ENCODE measurements at places on chromosomes 2 and 18.

- DNase-seq, result no peak
These were observed 5.0 kb upstream of the DNPEP start for GRCh38 chr2:219392754-219393153.

GRCh38 chr2:43097644-43098408, 128.6 kb downstream of the ZFP36L2 start:
- DNase-seq, result no peak

- no peak for DNase-seq
These were observed 447.3 kb downstream of the KCNJ3 start for GRCh38 chr2:155145758-155146229.

GRCh38 chr2:215831296-215831913, 181.9 kb downstream of the MREG start:
- no peak for DNase-seq

DNA sequence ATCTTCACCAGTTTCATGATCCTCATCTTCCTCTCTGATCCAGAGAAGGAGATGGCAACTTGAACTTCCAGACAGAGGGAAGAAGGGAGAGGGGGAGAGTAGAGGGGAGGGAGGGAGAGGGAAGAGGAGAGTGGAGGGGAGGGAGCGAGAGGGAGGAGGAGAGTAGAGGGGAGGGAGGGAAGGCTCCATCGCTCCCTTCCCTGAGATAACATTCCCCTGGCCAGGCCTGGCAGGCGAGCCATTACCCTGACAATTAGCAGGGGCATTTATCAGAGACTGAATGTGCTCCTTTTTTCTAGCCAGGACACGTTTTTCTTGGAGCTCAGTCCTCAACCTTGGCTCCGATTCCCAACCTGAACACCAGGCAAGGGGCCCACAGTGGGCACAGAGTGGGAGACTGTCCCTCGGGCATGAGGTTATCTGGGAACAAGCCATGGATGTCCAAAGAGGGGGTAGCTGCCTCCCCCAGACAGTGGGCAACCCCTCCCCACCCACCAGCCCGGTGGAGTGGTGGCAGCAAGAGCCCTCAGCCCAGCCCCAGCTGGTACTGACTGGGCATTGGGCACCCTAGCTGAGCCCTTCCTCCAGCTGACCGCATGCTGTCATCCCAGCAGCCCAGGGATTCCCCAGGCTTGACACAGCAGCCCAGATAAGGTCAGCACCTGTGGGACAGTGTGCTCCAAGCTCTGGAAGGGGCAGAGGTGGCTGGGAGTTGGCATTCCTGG, 81.8 kb downstream of the TNS1 start:
- DNase-seq, result no peak

GRCh38 chr2:141317986-141318385, 812.8 kb downstream of the LRP1B start:
- no peak for DNase-seq

GRCh38 chr2:234165421-234165820, 114.9 kb downstream of the SPP2 start:
- DNase-seq, result no peak

DNA sequence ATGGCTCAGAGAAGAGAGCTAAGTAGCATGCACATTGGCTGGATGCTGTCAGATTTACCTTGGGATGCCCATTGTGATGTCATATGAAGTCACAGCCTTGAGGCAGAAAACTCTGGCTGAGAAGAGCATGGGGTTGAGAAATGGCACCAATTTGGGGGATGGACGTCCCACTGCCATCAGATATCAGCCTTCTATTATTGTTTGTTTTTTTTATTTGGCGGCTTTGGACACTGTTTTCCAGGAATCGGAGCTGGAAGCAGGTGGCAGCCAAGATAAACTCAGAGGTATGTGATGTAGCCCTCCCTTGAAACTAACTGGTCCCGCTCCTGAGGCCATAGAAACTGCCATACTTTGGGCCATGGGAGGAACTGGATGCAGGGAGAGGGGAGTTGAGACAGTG, 40.6 kb downstream of the GCKR start:
- DNase-seq, result no peak

DNA sequence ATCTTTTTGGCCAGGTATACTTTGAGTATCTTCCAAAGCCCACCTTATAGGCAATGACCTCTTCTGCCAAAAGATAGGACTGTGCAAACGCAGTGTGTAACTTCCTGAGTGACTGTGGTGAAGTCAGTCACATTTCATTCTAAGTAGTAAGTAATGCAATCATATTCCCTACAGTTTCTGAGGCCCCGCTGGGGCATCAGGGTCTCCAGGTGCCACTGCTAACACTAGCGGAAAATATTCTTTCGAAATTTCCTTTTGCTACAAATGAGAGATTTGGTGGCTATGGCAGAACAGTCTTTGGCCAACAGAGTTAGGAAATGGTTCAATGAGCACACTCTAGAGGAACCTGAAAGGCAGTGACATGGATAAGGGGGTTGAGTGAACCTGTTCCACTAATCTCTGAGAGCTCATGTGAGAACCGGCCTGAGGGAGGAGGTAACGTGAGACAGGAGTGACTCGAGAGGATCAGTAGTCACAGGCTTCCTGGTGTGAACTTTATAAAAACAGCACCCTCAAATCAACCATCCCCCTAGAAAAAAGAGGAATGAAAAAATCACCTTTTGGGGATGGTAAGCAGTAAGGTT, 102.6 kb upstream of the LPIN2 start:
- peak; percentile 98 for DNase-seq

- no peak for DNase-seq
These were observed 22.8 kb upstream of the ASB18 start for GRCh38 chr2:236286873-236287545.

DNA sequence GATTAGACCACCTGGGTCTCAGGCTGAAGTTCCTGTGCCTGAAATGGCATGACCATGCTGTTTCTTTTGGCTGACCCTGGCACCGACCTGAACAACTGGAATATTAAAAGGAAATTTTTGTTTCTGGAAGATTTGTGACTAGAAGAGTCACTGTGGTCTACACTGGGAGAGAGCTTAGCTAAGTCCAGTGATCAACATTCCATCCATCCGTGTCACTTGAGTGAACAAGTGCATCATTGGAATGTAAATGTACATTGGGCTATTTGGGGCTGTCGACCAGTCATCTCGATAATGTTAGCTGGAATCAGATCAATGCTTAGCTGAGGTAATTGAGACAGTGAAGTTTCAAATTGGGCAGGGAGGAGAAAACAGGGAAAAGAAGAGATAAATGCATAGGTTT, 95.4 kb upstream of the CCDC85A start:
- DNase-seq, result no peak

DNA sequence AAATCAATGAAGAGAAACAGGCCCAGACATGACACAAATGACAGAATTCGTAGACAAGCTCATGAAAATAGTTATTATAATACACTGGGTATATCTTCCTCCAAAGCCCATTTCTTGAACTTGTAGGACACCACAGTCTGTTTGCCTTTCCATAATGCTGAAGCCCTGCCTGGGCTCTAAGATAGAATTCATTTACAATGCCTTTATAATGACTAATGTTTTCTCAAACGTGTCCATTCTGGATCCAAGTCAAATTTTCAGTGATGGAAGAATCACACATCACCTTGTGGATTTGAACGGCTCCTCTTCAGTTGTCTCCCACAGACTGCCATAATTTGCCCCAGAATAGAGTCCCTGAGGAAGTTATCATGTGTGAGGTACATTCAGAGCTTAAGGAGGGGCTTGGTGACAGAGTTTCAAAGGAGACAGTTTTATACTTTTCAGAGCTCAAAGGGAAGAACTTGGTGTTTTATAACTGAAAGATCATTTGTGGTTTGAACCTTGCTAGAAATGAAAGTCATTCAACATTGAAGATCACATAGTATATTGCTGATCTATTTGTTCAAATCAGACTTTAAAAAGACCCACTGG, 38.2 kb downstream of the CASP8 start:
- no peak for DNase-seq

DNA sequence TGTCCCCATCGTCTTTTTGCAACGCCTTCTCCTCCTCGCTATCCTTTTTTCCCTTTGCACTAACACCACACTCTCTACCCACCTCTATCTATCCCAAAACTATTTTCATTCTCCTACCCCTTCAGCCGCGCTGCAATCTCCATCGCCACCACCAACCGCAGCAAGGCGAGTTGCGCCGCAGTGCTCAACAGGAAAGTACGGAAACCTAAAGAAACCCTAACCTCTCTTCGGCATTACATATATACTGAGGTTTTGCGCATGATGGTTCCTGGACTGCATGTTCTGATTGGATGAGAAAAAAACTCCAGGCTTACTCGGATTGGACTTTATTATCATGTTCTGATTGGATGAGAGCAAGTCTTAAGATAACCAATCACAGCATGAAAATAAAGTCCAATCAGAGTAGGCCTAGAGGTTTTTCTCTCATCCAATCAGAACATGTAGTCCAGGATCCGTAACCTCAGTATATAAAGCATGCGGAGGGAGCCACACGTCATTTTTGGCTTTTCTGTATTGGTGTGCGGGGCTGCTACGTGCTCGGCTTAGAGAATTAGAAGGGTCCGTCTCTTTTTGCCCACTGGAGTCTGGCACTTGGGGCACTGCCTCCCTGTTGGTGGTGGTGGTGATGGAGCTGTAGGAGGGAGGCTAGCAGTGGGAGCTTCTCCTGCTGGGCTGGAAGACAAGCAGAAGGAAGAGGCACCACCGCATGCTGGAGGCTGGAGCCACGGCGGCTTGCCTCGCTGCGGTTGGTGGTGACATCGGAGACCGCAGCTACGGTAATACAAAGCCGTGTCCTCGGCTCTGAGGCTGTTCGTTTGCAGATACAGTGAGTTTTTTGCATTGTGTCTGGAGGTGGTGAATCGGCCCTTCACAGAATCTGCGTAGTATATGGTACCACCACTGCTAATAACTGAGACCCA, 76.1 kb downstream of the TEKT4 start:
- no peak for DNase-seq

GRCh38 chr18:72075040-72075439, 469.1 kb downstream of the CBLN2 start:
- no peak for DNase-seq

DNA sequence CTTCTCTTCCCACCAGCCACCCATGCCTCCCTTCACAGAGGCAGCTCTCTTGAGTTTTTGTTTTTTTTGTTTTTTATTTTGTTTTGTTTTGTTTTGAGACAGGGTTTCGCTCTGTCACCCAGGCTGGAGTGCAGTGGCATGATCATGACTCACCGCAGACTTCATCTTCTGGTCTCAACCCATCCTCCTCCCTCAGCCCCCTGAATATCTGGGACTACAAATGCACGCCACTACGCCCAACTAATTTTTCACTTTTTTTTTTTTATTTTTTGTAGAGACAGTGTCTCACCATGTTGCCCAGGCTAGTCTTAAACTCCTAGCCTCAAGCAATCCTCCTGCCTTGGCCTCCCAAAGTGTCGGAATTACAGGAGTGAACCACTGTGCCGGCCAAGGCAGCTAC, 161.4 kb downstream of the TRABD2A start:
- DNase-seq, result no peak

DNA sequence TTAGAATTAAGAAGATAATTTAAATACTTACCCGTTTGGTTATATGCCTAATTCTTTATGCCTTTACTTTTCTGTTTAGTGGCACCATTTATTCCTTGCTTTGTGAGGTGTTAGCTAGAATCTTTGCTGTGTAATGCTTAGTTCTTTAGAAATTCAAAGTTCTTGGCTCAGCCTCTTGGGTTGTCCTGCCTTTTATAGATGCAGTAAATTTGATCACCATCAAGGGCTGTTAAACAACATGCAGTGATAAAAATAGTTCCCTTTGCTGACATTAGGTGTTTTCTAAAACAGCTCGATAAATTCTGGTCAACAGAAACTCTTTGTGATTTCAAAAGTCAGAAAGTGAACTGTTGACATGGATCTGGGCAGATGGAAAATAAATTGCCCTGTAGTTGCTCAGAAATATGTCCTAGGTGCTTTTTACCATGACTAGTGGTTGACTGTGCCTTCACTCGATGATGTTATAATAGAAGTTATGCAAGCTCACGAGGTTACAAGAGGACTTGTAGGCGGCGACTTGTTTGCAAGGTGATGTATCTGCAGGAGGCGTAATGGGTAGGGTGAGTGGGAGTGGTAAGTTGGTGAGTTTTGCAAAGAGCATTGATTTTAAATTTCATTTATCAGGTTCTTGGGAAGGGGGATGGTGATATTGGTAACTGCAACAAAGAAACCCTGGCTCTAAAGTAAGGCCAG, 52.1 kb downstream of the LRRTM1 start:
- no peak for DNase-seq

GRCh38 chr2:201707753-201708152, 9.3 kb upstream of the MPP4 start:
- DNase-seq, result no peak
